ENCODE measurements at places on chromosomes 5 and 9.

- DNase-seq = no peak
Observed at GRCh38 chr5:151591144-151591819, at the start of gene FAT2. TSS of gene FAT2 (minus strand) at chr5:151591331. CDS start at chr5:151568931, 22,400 bp downstream.

GRCh38 chr5:541539-542318 is 17.5 kb upstream of the SLC9A3 start:
- no peak for DNase-seq

DNA sequence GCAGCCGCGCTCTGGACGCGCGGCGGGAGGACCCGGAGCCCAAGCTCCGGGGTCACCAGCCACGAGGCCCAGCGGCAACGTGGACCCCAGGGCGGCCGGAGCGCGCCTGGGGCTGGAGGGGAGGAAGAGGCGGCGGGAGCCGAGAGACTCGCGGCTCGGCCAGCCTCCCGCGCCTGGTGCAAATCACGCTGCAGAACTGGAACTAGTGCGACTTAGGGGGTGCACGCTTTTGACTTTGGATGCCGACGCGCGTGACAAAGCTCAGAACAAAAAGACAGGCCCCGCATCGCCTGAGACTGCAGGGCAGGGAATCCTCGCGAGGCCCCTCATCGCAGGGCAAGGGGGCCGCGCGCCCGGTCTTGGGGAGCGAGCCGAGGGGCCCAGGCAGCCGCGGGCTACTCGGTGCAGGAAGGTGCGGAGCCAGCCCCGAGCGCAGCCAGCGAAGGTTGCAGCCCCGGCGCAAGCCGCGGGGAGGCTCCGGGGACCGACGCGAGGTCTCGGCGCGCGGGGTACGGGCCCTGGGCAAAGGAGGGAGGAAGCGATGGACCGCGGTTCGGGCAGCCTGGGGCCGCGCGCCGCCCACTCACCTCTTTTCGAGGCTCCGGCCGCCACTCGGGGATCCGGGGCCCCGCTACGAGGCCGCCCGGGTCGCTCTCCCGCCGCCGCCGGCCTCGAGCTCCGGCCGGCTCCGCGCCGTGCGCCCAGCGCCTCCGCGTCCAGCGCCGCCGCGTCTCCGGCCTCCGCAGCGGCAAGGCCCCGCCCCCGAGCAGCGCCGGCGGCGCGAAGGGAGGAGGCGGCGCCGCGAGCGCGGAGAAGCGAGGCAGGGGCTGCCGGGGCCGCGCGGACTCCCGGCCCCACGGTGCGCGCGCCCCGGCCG is at the start of gene GOLM1:
Gene GOLM1, minus strand, starts transcription at position 735 of the 877 bp plus-strand sequence. CDS start 20,238 bp downstream, outside the sequence.
- DNase-seq = peak; percentile 66

- DNase-seq = no peak
Observed at GRCh38 chr5:29382780-29383179, 1810.7 kb upstream of the CDH6 start.

DNA sequence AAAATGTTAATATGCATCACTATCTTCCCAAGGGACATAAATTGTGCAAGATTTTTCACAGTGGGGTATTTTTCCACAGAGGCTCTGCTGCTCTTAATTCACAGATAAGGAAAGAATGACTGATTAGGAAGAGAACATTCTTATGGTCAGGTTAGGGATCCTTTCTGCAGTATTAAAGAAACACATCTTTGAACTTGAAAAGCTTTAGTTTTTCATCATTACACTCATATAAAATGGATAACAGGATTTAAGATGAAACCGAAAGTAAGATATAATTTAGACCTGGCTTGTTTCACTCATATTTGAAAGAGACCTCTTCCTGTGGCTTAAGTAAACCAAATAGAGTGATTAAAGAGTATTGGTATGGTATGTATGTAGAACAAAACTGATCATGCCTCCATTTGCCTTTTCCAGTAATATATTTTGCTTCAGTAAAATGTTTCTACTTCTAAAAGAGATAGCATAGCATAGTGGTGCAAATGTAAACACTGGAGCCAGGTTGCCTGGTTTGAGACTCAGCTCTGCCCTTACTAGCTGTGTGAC is 160.0 kb downstream of the PRR16 start:
- DNase-seq = no peak

DNA sequence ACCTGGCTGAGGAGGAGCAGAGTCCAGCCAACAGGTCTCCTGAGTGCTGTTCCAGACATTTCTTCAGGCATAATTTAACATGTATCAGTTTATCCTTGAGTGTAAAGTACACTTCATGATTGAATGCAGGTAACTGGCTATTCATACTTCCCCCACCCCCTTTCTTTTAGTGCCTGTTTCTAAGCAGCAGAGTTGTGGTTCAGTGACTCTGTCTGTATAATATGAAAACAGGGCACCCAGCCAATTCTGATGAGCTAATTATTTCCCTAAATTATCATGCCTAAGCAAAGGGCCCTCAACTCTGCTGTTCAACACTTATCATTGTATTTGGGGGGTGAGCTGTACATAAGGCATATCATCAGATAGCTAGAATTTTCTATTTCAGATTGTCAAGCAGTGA is 51.9 kb upstream of the ZSWIM6 start:
- DNase-seq = no peak

Data from SJSA1 (cell line).